Right cardiac atrium (tissue), 5 donors: ENCODE measurements at places on chromosomes 5 and 9.

GRCh38 chr5:81140943-81141342 is 92.2 kb upstream of the CKMT2 start:
- DNase-seq = peak; percentile 60

DNA sequence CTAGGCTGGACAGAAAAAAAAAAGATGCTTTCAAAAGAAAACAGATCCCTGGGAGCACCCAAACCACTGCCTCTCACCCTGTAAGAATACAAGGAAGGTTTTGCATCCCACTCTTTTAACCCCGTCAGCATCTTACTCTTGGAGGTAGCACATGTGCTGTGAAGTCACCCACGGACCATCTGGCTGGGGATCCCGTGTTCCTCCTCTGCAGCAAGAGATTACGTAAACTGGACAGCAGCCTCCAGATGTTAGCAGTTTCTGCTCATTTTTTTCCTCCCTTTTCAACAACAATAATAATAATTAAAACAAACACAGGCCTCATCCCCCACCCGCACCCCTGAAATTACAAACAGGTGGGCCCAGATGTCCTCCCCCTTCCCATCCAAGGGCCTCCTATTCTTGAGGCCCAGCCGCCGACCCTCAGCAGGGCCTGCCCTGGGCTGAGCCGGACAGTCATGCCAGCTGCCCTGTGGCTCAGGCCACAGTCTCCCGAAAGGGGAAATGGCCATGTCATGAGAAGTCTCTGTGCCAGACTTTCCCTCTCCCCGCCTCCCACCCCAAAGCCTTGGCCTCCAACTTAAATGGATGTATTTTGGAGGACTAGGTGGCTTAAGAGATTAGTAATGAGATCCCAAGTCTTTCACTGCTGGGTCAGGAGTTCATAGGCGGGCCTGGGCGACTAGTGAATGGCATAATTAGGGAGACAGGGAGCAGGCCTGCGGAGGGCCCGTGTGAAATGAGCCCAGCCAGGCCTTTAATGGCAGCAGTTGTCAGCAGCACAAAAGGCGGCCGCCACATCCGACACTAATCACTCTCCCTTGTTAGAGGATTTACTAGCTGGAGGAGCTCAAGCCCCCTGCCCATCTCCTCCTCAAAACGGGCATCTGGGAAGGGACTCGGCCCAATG is 165.1 kb downstream of the PAPPA start:
- DNase-seq = peak; percentile 83

- no peak for DNase-seq
Measured at GRCh38 chr5:176886336-176887251, 12.6 kb downstream of the HK3 start.

GRCh38 chr5:10896016-10896415 is 135.0 kb upstream of the DAP start:
- no peak for DNase-seq

- DNase-seq = no peak
Measured at GRCh38 chr5:91272858-91273257, 110.3 kb downstream of the ARRDC3 start.

DNA sequence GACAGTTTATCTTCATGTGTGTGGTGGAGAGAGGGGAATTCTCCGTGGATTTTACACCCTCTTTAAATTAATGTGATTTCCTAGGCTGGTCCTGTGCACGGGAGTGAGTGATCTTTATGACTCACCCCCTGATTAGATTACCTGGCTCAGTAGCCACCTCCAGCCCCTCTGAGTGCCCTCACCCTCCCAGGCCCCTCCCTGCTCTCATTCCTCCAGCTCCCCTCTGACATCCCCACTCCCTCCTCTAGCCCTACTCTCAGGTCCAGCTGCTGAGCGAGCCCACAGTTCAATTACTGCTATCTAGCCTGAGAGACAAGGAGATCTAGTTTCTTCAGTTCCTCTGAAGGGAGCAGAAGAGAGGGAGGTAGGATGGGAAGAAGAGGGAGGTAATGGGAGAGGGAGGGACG is 61.8 kb upstream of the ARAP3 start:
- DNase-seq = no peak

DNA sequence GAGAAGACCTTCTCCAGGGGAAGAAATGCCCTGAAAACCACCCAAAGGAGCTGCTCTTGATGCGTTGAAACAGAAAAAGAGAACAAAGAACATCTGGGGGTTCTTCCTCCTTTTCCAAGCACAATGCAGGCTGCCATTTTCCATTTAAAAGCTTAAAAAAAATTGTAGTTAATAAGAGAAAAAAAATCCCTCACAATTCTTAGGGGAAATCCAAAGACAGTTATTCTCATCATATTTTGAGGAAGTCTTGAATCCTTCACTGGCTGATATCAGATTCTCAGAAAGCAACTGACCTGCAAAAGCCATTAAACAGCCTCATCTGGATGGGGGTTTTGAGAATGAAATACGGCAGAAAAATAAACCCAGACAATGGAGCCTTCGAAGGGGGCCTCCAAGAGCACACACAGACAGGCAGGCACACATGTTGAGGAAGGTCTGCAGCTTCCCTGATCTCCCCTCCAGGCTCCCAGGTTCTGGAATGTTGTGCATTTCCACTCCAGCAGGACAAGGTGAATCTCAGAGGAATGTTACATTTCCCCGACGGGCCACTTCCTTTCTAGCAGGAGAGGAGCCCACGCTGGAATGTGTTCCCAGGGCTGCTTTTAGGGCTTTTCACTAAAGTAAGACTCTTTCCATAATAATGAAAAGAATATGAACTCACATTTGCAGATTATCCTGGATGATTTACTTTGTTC is 159.4 kb upstream of the S1PR3 start:
- no peak for DNase-seq

DNA sequence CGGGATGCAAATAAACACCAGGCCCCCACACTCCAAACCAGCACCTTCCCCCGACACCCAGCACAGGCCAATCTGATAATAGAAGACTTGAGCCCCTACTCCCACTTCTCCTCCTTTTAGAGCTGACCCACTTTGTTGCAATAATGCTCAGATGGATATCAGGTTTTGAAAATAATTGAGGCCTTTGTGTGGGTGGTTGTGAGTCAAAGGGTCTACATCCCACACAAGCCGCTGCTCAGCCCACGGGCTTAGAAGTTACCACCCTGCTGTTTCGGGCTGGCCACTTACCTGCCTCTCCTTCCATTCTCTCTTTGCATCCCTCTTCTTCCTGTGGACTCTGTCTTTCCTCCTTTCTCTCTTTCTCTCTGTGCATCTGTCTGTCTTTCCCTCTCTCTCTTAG is 36.2 kb upstream of the FOXI1 start:
- no peak for DNase-seq

- DNase-seq = no peak
Measured at GRCh38 chr9:128145951-128146351, 3.3 kb upstream of the LCN2 start.

GRCh38 chr5:177431317-177432142 is 5.1 kb downstream of the GRK6 start:
- peak; percentile 30 for DNase-seq

DNA sequence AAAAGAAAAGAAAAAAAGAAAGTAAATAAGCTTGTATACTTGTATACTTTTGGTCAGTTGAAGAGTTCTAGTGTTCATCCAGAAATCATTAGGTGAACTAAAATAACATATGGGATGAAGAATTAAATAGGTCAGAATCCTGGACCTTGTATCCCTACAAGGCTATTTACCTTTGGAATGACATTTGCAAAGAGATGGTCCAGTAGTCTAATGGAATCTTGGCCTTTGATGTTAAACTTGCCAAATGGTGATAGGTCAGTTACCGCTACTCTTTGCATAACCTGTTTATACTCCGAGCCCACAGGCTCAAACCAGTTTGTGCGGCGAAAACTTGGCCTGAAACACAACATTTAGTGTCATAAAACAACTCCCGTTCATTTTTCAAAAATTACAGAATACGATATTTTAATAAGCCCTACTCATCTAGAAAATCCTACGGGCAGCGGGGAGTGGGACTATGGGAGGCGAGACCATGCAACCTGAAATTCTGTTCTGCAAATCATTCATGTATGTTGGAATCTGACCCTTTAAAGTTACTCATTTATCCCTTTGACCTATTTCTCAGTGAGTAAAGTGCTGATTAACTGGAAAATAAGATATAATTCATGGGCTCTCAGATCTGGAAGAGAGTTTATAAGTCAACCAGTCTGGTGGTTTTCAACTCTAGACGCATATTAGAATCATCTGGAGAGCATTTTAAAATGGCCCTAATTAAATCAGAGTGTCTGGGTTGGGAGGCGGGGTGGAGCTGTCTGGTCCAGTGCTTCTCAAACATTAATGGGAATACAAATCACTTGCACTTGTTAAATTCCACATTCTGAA is 38.6 kb downstream of the DMGDH start:
- DNase-seq = no peak
